ENCODE measurements at places on chromosomes 6 and 20.

- peak; percentile 58 for DNase-seq
- H3K4me3 ChIP-seq: peak overlapping the region; percentile 69
- peaks cover 46% of the 10 kb centered on the region for H3K4me1 ChIP-seq
- H3K27ac ChIP-seq: peak overlapping the region; percentile 99
- H3K36me3 ChIP-seq: no peaks in the 10 kb centered on the region
Measured at GRCh38 chr20:17969278-17969883, 563 bp downstream of the MGME1 start.

GRCh38 chr6:16222826-16223225 is 15.6 kb upstream of the GMPR start:
- H3K27ac ChIP-seq: no peak overlapping the region
- H3K4me3 ChIP-seq: no peak overlapping the region
- no peaks in the 10 kb centered on the region for H3K36me3 ChIP-seq

DNA sequence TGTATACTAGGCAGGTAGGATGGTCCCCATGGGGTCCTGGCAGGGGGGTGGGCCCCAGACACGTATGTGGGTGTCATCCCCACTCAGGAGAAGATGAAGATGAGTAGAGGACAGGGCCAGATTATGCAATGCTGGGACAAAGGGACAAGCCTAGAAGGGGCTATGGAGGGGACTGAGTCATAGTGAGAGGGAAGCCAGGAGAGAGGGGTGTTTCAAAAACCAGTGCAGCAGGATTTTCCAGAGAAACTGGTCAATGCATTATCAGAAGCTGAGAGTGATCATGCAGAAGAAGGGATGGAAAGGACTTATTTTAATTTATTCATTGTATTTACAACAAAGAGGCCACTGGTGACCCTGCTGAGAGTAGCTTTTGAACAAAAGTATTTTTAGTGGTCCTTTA is 74.0 kb downstream of the PPP1R3G start:
- no peak overlapping the region for H3K4me3 ChIP-seq
- H3K27me3 ChIP-seq: no peaks in the 10 kb centered on the region
- no peaks in the 10 kb centered on the region for H3K36me3 ChIP-seq
- H3K27ac ChIP-seq: no peak overlapping the region
- DNase-seq: no peak

DNA sequence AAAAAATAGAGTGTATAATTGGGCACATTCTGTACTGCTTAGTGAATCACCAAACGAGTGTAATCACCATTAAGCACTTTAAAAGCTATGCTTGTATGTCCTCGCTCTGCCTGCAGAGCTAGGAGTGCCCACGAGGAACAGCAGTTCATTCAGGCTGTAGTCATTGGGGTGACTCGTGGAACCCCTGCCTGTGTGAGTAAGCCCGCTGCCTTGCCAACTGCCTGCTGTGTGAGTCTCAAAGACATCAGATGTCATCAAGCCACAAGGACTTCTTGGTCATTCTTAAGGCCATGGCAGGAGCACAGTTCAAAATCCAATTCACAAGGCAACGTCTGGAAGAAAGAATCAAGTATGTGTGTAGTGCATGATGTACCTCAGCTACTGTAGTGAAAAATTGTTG is 60.4 kb downstream of the FOXO3 start:
- DNase-seq: peak; percentile 14
- H3K27ac ChIP-seq: no peak overlapping the region
- no peaks in the 10 kb centered on the region for H3K36me3 ChIP-seq
- H3K4me3 ChIP-seq: no peak overlapping the region
- H3K4me1 ChIP-seq: peaks cover 26% of the 10 kb centered on the region
- H3K27me3 ChIP-seq: no peaks in the 10 kb centered on the region

- DNase-seq: no peak
- no peaks in the 10 kb centered on the region for H3K27me3 ChIP-seq
- H3K36me3 ChIP-seq: no peaks in the 10 kb centered on the region
- H3K4me1 ChIP-seq: peaks cover 4% of the 10 kb centered on the region
- no peak overlapping the region for H3K27ac ChIP-seq
Measured at GRCh38 chr6:2560917-2561698, 189.6 kb downstream of the MYLK4 start.

- H3K4me1 ChIP-seq: no peaks in the 10 kb centered on the region
- no peak overlapping the region for H3K4me3 ChIP-seq
- no peak overlapping the region for H3K27ac ChIP-seq
- no peaks in the 10 kb centered on the region for H3K27me3 ChIP-seq
Measured at GRCh38 chr6:130677766-130678165, 149.4 kb upstream of the SMLR1 start.

- H3K27me3 ChIP-seq: no peaks in the 10 kb centered on the region
- peak; percentile 49 for DNase-seq
- H3K4me1 ChIP-seq: peaks cover 34% of the 10 kb centered on the region
- peak overlapping the region; percentile 79 for H3K4me3 ChIP-seq
Measured at GRCh38 chr20:34708621-34709043, 4.5 kb downstream of the TP53INP2 start.

- H3K4me3 ChIP-seq: no peak overlapping the region
- H3K27ac ChIP-seq: no peak overlapping the region
- no peak for DNase-seq
- H3K27me3 ChIP-seq: no peaks in the 10 kb centered on the region
- no peaks in the 10 kb centered on the region for H3K36me3 ChIP-seq
Measured at GRCh38 chr6:43089874-43090558, 13.9 kb downstream of the PTK7 start.

DNA sequence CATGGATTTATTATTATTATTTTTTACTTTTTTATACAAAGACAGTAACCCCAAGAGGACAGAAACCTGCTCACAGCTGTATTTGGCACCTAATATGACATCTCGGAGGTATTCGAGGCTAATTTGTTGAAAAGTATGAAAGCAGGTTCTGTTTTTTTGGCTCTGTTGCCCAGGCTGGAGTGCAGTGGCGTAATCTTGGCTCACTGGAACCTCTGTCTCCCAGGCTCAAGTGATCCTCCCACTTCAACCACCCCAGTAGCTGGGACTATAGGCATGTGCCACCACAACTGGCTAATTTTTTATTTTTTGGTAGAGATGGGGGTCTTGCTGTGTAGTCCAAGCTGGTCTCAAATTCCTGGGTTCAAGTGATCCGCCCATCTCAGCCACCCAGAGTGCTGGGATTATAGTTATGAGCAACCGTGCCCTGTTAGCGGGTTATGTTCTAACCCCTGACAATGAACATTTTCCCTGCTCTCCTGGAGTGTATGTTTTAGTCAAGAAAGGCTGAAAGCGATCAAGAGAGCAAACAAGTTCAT is 53.7 kb upstream of the ZNF217 start:
- H3K27me3 ChIP-seq: no peaks in the 10 kb centered on the region
- peaks cover 25% of the 10 kb centered on the region for H3K4me1 ChIP-seq
- H3K36me3 ChIP-seq: no peaks in the 10 kb centered on the region
- H3K27ac ChIP-seq: no peak overlapping the region
- no peak for DNase-seq

DNA sequence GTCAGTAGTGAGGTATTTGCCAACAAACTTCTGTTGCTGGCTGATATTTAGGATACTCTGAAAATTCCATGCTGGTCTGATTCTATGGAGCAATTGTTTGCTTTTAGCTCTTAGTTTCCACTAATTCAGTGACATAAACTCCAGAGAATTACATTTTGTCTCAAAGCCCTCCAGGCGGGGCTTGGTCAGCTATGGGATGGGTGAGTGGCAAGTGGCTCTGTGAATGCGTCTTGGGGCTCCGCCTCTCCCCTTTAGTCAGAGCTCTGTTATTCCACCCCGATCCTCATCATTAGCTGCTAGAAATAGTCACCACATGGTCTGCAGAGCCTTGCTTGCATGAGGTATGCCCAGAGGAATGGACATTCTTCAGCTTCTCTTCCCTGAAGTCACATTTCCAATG is 540.6 kb downstream of the QKI start:
- peaks cover 6% of the 10 kb centered on the region for H3K27me3 ChIP-seq
- H3K4me1 ChIP-seq: no peaks in the 10 kb centered on the region
- H3K4me3 ChIP-seq: no peak overlapping the region
- H3K36me3 ChIP-seq: no peaks in the 10 kb centered on the region
- DNase-seq: no peak
- H3K27ac ChIP-seq: no peak overlapping the region

GRCh38 chr20:33984182-33984719 is 9.5 kb upstream of the RALY start:
- H3K36me3 ChIP-seq: no peaks in the 10 kb centered on the region
- H3K4me1 ChIP-seq: no peaks in the 10 kb centered on the region
- no peak for DNase-seq
- no peak overlapping the region for H3K4me3 ChIP-seq

GRCh38 chr6:8075185-8075584 is 11.0 kb upstream of the BLOC1S5 start:
- H3K4me1 ChIP-seq: no peaks in the 10 kb centered on the region
- DNase-seq: no peak
- no peak overlapping the region for H3K4me3 ChIP-seq
- H3K27me3 ChIP-seq: no peaks in the 10 kb centered on the region
- no peak overlapping the region for H3K27ac ChIP-seq

- H3K27ac ChIP-seq: no peak overlapping the region
- DNase-seq: no peak
Measured at GRCh38 chr6:116157391-116157790, 31.5 kb upstream of the COL10A1 start.

- no peaks in the 10 kb centered on the region for H3K36me3 ChIP-seq
- peaks cover 2% of the 10 kb centered on the region for H3K27me3 ChIP-seq
- no peak for DNase-seq
Measured at GRCh38 chr20:38345643-38346042, 639 bp upstream of the LBP start.

DNA sequence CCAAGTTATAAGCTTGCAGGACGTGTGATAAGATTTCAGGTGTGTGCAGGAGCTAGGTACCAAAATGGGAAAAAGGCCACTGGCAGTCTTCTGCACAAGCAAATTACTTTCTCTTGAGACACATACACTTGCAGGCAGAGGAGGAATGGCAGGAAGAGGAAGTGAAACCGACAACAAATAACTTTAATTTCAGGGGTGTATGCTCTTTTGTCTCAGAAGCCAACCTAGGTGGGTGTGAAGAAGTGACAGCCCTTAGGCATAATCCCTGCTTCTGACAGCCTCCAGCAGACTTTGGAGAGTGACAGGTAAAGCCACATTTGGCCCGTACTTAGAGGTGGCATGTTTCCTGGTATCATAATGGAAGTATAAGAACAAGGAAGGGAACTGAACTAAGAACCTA is 118.8 kb upstream of the TRAF3IP2 start:
- H3K27me3 ChIP-seq: no peaks in the 10 kb centered on the region
- peaks cover 74% of the 10 kb centered on the region for H3K4me1 ChIP-seq
- H3K36me3 ChIP-seq: peaks cover 29% of the 10 kb centered on the region
- peak overlapping the region; percentile 55 for H3K27ac ChIP-seq
- DNase-seq: peak; percentile 58

- no peaks in the 10 kb centered on the region for H3K36me3 ChIP-seq
- no peak for DNase-seq
Measured at GRCh38 chr6:26292709-26293108, 72.3 kb upstream of the BTN3A2 start.
